ENCODE measurements at places on chromosomes 12 and 14.

DNA sequence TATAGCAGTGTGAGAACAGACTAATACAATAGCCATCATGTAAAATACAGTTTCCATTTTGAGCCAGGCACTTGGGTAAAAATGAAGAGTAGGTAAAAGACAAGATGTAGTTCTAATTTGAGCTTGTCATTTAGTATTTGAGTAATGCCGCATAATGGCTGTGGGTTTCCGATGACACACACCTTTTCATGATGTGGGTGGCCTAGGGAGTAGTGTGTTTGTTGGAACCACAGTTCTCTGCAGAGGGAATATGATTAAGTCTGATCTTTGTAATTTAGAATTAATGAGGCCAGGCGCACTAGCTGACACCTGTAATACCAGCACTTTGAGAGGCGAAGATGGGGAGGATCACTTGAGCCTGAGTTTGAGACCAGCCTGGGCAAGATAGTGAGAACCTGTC, 61.8 kb downstream of the RCOR1 start:
- no peak for DNase-seq

DNA sequence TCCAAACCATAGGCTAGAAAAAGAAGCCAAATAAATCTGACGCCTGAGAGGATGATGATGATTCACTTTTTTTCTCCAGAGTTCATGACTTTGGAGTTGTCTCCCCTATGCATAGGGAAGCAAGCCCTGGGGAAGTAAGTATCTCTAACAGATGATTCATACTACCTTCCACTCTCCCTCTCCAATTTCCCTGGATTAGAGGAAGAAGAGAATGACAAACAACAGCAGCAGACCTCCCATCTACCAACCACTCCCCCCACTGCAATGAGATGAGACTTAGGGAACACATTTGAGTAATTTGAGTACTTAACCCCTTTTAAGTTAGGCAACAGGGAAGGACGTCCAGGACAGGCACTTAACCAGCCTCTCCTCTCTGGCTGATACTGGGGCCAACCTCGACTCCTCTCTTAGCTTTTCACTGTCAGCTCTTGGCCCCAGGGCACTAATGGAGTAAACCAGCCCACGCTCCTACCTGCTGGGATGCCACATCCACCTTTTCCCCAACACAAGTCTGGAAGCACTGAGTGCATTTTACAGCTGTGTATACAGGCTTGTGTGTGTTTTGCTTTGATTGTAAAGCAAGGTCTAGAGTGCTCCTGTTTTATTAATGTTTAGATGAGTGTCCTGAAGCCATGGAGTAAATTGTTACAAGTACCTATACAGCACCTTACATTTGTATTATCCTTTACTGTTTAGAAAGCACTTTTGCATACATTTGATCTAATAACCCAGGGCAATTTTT, 180.7 kb downstream of the PHLDA1 start:
- no peak for DNase-seq

- DNase-seq, result no peak
These were observed 124.3 kb upstream of the LMNTD1 start for GRCh38 chr12:25677232-25677937.

- no peak for DNase-seq
These were observed 85.8 kb upstream of the BCAT1 start for GRCh38 chr12:25034676-25035075.

GRCh38 chr12:57895389-57896114, 45.8 kb upstream of the ATP23 start:
- DNase-seq, result no peak

GRCh38 chr14:56976211-56976610, 165.9 kb upstream of the OTX2 start:
- DNase-seq, result no peak

DNA sequence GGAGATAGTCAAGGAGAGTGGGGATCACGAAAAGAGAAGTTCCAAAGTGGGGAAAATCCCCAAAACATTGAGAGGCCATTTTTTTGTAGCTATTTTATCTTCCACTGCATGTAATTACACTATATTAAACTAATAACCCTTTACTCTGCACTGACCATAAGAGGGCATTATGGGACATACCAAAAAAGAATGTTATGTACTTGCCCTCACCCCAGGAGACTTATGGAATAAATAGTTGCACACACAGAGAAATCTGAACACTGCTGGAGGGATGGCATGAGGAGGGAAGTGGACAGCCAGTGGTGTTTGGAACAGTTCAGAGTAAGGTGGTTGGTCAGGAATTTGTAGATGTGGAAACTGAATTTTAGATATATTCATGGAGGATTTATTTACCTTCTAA, 422.9 kb downstream of the SNAPC1 start:
- DNase-seq, result no peak

GRCh38 chr12:56694161-56694560, 6.1 kb upstream of the PTGES3 start:
- DNase-seq, result no peak

DNA sequence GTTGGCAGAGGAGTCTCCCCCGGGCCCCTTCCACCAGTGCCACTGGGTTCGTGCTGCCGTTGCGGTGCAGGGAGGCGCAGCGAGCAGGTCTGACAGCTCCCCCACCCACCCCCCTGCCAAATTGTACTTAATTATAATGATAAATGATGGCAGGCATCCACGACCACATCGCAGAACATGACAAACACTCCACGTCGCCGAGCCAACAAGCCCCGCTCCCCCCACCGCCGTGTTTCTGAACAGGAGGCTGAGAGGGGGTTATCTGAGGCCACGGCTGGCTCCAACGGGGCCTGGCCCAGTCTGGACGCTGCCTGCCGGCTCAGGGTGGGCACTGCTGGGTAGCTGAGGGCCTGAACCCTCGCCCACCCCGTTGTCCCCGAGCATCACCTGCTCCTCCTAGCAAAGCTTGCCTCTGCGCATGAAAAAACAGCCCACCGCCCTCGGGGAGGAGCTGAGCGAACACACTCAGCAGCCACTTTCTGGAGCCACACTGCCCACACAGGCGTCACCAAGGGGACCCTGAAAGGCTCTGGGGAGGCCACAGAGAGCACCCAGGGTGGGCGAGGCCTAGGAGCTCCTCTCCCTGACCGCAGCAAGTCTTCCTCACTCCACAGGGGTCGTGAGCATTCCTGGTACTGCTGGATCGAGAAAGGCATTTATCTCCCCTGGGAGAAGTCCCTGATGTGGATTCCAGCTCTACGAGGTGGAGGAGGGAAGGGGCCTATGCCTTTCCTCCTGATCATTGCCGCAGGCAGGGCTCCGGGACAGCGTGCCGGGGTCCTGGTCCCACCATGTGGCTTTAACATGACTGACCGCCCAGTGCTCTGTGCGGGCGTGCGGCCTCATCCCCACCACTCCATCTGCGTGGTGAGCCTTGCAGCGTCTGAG, 35.4 kb upstream of the DIO3 start:
- DNase-seq, result peak; percentile 6

DNA sequence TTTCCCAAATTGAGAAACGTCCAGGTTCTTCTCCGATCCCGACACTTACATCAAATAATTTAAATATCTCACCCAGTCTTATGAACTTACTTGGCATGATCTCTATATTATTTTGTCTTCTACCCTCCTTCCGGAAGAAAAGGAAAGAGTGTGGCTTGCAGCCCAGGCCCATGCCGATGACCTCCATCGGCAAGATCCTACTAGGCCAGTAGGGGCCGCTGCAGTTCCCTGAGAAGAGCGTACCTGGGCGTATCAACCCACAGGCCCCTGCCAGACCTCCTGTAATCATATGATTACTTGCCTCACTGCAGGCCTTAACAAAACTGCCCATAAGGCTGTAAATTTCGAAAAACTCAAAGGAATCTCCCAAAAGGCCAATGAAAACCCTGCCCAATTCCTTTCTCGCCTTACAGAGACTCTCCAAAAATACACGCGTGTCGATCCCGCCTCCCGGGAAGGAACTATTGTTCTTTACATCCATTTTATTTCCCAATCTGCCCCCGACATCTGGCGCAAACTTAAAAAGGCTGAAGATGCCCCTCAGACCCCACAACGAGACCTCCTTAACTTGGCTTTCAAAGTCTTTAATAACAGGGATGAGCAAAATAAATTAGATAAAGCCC, 69.6 kb downstream of the MOK start:
- DNase-seq, result peak; percentile 79

DNA sequence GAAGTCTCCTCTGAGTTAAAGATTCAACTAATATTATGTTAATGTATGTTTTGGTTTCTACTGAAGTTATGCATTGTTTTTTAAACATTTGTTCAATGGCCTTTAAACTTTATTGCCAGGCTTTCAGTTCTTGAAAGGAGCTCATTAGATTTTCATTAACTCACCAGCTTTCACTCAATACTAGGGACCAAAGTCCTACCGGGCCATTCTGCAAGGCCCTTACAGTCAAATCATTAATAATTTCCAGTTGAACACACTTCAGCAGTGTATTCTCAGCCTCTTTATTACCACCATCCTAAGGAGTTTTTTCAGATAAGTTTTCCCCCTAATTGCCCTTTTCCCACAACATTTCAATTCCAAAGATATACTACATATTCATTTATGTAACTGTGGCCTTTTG, 409.2 kb downstream of the DIO2 start:
- no peak for DNase-seq

- no peak for DNase-seq
These were observed 94.1 kb upstream of the BMP4 start for GRCh38 chr14:54050759-54051158.

DNA sequence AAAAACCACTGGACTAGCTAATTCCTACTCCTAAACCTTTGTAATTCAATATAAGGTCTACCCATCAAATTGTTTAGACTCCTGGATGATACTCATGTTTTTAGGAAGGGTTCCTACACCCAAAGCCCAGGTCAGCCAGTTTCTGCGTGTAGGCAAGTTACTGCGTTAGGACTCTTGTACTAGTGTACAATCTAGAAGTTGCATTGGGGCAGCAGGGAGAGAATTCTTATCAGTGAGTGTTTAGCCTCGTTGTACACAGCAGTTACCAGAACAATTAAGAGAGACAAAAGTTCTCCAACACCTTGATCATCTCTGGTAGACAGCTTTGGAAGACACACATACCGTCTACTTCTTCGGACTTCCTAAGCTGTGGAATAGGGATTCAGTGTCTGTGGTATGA, 29.2 kb downstream of the FBXL14 start:
- DNase-seq, result no peak

DNA sequence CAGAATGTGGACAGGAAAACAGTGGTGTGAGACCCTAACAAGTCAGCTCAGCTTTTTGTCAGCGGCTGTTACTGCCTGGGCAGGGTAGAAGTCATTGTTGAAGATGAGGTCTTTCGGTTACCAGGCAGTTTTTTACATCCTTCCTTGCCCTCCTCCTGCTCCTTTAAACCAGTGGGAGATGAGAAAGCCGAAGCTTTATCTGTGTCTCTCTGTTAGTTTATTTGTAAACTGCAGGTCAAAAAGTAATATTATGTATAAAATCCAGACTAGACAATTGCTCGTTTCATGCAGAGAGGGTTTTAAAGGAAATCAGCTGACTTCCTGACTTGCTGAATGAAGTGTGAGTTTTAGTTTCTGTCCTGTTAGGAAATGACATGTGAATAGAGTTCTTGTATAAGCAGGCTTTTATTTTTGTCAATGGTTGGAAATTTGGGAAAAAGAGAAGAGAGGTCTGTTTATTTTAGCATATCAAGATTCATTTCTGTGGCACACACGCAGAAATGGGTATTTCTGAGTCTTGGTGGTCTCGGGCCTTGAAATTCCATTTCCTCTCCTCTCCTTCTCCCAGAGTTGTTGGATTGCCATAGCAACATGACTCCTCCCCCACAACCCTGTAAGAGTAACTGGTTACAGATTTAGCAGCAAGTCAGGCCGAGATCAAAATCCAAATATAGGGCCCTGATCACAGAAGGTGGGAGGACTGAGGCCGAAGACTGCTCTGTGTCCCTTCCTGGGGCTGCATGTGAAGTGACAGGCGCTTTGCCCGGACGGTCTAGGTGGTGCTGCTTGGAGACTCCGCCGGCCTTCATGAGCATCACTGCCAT, 60.8 kb downstream of the SAMD4A start:
- DNase-seq, result peak; percentile 84

DNA sequence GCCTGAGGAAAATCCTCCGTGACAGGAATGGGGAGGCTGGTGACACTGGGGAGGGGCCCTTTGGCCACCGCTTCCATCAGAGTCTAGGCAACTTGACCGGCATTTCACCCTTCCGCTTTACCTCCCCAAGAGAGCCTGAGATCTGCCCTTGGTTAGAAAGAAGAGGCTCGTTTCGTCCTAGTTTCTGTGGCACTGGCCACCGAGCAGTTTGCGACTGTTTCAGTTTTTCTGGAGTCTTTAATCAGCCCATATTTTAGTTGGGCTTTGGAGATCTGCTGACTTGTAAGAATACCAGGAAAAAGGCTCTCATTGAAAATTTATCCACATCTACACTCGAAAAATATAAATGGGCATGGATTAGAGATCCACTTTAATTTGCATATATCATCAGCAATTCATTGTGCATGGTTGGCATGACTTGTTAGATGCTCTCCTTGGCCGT, 414 bp upstream of the ANKS1B start:
- no peak for DNase-seq

DNA sequence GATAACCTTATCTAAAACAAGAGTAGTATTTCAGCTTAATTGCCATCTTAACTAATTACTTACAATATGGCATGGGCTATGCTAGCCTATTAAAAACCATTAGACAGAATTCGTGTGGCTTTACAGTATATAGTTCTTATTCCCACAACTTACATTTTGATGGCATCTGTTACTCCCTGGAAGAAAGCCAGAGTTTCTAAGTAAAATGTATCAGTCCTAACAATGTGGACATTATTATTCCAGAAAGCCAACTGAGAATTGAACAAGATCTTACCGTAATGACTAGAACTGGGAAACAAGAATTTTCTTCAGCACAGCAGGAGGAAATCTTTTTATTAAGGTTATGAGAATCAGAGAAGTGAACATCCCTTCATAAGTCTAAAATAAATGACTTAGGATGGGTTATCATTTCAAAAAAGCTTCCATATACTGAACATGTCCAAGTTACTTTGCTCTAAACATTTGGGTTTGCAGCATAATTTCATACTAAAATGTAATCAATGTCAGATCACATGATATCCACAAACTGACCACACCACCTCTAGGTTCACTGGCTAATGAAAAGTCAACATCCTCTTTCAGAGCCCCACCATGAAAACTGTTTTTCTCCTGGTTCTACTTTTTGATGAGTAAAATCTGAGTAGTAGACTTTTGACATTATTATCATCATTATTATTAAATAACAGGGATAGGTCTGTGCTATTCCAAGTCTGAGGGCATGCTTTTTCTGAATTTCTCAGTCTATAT, 179.7 kb downstream of the SSPN start:
- no peak for DNase-seq

DNA sequence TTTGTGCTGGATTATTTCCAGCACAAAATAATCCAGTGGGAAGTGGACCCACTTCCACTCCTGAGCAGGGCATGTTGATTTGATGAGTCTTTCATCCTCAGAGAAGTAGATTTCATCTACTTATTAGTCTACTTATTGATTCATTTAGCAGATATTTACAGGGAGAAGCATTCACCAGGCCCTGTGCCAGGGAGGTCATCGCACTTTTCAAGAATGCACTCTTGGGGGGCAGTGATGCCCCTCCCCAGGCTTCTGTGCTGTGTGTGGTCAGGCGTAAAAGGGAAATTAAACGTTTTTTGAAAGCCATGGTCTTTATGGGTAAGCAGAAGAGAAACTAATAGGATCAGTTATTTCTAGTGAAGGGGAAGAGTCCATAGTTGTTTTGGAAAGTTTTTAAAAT, 610.7 kb upstream of the TMEM132C start:
- no peak for DNase-seq
